Activated naive CD8-positive, alpha-beta T cell treated with anti-CD3 and anti-CD28 coated beads, Interleukin-2, amount 10 ng/mL, durations not matched to agents 7 days and 5 days (primary cell): ENCODE measurements at places on chromosomes 6 and 20. TPM values are rescaled to one million over a fixed set of nuclear protein-coding genes. Genes with fewer than 3 reads are reported as not detected.

DNA sequence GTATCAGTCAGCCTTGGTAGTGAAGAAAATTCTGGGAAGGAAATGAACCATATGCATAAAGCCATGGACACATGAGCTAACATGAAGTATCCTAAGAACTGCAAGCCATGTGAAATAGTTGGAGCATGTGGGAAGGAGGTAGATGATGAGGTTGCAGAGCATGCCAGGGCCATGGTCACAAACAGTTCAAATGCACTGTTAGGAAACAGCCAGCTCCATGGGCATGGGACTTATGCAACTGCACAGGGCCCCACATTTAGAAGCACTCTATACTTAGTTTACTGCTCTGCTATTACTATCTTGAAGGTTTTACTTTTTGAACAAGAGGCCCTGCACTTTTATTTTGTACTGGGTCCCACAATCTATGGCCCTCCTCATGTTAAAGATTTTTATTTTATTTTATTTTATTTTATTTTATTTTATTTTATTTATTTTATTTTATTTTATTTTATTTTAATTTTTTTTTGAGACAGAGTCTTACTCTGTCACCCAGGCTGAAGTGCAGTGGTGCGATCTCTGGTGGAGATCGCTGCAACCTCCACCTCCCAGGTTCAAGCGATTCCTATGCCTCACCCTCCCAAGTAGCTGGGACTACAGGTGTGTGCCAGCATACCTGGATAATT is 169.1 kb downstream of the IBTK start:
- DNase-seq, result no peak

- no peak for DNase-seq
These were observed 129.5 kb downstream of the CRYBG1 start for GRCh38 chr6:106490030-106490429.

ANKRD66 gene
- not detected for total RNA-seq

DNA sequence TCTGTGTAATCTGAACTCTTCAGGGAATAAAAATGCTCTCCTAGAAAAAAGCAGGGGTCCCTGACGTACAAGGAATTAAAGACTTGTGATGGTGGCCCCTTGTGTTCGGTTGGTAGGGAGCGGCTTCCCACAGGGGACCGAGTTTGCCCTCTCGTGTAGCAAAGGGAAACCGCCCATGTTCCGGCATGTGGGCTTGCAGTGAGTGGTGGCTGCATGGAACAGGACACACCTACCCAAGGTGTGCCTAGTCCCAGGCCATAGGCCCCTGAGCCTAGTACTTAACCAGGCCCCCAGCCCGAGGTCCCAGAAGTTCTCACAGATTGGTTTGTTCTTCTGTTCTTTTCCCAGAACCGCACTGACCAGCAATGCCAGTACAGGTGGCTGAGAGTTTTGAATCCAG is 15.5 kb downstream of the MYBL2 start:
- DNase-seq, result no peak

DNA sequence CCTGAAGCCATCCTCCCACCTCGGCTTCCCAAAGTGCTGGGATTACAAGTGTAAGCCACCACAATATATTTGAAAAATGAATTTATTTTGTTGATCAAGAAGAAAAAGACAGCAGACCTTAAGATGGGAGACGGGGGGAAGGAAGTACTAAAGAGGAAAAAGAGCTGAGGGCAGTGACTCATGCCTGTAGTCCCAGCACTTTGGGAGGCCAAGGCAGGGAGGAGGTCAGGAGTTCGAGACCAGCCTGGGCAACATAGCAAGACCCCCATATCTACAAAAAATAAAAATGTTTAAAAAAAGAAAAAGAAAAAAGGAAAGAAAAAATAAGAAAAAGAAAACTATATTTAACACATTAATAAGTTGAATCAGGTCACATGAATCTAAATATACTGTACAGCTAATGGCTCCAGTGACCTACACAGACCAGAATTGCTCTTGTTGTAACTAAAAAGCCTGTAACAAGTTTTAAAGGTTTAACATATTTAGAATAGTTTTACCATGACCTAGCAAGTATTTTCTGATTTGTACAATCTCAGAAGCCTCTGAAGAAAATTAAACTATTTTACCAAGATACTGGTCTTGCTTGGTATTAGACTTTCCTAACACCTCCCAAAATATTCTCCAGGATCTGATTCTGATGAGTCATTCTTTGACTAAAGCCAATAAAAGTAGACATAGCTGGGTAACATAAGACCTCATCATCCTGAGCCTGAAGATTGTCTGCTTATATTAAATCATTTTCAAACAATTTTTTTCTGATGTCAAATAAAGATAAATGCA is 4.3 kb upstream of the AKIRIN2 start:
- DNase-seq, result no peak

DNA sequence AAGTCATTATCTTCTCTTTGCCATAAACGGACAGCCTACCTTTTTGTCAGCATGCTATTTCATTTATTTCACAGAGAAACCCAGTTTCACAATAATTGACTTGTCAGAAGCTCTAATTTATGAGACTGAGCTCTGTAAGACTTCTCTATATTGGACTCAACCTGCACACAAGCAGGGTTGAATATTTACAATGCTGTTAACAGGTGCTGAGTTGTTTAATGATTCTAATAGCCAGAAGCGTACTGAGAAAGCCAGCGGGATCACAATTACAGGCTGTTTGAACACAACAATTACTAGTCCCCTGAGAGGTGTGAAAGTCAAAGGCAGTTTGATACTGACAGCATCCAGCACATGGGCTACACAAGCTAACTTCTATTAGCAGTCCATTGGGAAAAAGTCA is 128.2 kb upstream of the SIM1 start:
- no peak for DNase-seq

GRCh38 chr6:76275746-76276145 is 203.3 kb upstream of the IMPG1 start:
- DNase-seq, result no peak

MTG2 gene
- 39.5 TPM for total RNA-seq

SMOC2 gene
- total RNA-seq, result not detected

DNA sequence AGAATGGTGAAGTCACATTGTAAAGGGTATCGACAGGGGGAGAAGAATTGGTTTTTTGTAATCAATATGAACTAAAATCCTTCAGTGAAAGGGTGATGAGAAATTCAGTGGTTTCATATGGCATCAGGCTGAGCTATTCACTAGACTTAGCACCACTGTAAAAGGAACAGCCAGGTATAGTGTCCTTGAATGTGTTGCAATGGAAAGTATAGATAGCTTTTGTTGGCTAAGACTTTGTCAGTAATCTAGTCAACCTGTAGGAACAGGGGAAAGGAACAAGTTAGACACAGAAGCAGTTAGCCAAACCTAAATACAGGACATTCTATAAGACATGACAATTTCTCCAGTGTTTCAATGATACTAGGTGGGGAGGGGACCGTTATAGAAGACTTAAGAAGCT is 172.6 kb upstream of the MOCS1 start:
- no peak for DNase-seq

- no peak for DNase-seq
These were observed 46.5 kb downstream of the BLOC1S5 start for GRCh38 chr6:8017705-8018104.

SNRNP48 gene
- total RNA-seq, result 19.8 TPM

ULBP1 gene
- 0.91 TPM for total RNA-seq

- no peak for DNase-seq
These were observed 115.3 kb upstream of the EDN1 start for GRCh38 chr6:12174878-12175277.
